ENCODE measurements at places on chromosomes 5 and 9.
A peak's percentile ranks its signal among the peaks of the same experiment; 100 is the strongest.

DNA sequence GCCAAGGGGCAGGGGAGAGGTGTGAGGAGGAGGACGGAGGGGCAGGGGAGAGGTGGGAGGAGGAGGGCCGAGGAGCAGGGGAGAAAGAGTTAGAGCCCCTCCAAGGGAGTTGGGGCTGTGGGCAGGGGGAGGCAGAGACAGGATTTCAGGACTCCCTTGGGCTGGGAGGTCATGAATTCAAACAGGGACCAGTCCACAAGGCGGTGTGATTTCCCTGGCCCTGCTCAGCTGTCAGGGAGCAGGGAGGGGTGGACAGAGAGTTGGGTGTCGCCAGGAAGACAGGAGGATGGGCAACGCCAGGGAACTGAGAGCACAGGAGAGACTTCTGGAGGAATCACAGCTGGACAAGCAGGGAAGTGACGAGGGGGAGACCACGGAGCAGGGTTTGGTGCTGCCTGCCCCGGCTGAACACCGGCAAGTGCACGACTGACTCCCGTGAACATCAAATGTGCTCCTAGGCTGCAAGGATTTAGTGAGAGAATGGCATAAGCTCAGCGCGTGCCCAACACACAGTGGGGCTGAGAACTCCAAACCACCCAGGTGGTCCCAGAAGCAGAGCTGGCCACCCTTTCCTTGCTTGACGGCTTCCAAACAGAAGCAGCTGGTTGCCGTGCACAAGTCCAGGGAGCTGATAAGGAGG lies 17.8 kb upstream of the OLFM1 start:
- DNase-seq, result no peak

- no peak for DNase-seq
Observed at GRCh38 chr9:95155220-95155619, 162.3 kb downstream of the FANCC start.

DNA sequence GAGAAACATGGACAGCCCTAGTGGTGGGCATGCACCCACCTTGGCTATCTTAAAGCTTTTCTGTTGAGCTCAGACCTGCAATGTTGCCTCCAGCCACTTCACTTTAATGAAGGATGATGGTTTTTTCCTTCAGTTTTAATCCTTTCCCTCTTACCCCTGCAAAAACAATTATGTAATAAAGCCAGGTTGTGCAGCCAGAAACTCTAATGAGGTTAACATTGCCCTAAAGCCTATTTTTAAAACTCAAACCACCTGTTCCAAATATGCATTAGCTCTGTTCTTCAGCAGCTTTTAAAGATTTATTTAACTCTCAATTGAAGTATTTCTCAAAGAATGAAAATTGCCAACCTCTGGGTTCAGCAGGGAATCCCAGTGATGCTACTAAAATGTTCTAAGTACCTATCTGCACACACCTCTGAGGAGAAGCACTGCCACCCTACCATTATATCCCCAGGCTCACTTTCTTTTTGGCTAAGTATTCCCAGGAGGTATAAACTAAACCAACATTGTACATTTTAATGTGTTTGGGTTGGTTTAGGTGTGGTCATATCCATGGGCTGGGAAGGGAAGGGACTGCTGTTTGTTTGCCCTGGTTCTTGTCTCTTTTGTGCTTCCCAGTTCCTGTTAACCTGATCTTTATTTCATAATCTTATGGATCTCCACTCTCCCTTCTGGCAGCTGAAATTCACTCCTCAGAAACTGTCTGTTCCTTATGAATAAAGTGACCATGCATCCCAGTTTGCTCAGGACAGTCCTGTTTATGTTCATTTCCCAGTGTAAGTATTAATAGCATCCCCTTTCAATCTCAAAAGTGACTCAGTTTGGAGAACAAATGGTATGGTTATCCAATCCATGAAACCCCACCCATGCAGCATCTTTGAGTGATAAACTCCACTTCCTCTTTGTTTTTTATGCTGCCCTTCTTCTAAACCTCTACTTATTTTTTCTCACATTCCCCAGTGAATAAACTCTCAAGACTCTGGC lies 251.7 kb downstream of the RAB3C start:
- no peak for DNase-seq

- no peak for DNase-seq
Observed at GRCh38 chr9:36325081-36325828, 67.0 kb upstream of the GNE start.

- no peak for DNase-seq
Observed at GRCh38 chr5:111337688-111338087, 113.5 kb downstream of the CAMK4 start.

DNA sequence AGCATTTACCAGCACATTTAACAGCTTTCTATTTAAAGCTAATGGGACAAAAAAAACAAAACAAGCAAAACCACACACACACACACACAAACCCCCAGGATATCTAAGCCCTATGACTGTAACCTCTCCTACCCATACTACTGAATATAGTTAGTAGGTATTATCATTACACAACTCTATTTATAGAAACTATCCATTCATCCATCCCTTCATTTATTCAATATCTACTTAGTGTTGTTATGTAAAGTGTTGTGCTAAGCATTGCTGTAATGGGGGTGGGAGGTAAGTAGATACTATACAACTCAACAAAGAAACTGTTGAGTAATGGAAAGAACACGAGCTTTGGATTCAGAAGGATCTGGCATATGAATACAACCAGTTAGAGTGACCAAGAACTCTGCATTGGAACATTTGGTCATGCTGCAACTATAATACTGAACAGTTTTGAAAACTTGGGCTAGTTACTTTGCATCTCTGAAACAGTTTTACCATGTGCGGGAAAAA lies 82.3 kb upstream of the ZNF608 start:
- DNase-seq, result no peak

DNA sequence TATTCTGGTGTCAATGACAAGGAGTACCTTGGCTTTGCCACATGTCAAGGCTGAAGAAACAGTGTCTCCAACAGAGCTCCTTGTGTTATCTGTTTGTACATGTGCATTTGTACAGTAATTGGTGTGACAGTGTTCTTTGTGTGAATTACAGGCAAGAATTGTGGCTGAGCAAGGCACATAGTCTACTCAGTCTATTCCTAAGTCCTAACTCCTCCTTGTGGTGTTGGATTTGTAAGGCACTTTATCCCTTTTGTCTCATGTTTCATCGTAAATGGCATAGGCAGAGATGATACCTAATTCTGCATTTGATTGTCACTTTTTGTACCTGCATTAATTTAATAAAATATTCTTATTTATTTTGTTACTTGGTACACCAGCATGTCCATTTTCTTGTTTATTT lies 19.8 kb downstream of the CD274 start:
- no peak for DNase-seq

- DNase-seq, result peak; percentile 54
Observed at GRCh38 chr5:42949348-42950115, 90.6 kb downstream of the ANXA2R start.

GRCh38 chr9:126431077-126431742 lies 104.6 kb downstream of the MVB12B start:
- no peak for DNase-seq

DNA sequence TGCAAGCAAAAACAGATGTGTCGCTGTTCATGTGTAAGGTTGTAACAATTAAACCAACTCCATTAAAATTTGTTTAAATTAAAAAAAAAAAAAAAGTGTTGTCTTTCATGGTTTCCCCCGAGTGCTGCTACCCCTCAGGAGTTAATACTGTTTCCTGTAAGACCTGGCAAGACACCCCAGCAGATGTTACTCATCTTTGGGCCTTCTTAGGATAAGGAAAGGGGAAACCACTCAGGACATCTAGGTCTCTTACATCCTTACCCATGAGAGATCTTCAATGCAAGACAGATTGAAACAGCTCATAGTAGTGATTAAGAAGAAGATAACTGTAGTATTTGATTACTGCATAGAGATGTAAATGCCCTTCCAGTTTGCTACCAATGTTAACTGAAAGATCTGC lies 33.5 kb upstream of the F2R start:
- DNase-seq, result no peak

DNA sequence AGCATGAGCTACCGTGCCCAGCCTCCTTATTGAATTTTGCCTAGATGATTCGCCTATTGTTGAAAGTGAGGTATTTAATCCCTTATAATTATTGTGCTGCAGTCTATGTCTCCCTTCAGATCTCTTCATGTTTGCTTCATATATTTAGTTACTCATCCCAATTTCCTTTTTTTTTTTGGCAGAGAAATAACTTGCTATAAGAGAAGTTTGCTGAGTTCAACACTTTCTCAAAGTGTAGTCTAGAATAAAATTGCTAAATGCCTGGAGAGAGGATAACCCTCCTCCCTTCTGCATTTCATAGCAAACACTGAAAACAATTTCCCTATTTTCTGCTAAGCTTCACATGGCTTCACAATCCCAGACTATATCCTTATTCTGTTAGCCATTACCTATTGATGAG lies 136.6 kb upstream of the CD180 start:
- DNase-seq, result no peak

GRCh38 chr9:2208465-2208864 lies 193.3 kb downstream of the SMARCA2 start:
- DNase-seq, result no peak

DNA sequence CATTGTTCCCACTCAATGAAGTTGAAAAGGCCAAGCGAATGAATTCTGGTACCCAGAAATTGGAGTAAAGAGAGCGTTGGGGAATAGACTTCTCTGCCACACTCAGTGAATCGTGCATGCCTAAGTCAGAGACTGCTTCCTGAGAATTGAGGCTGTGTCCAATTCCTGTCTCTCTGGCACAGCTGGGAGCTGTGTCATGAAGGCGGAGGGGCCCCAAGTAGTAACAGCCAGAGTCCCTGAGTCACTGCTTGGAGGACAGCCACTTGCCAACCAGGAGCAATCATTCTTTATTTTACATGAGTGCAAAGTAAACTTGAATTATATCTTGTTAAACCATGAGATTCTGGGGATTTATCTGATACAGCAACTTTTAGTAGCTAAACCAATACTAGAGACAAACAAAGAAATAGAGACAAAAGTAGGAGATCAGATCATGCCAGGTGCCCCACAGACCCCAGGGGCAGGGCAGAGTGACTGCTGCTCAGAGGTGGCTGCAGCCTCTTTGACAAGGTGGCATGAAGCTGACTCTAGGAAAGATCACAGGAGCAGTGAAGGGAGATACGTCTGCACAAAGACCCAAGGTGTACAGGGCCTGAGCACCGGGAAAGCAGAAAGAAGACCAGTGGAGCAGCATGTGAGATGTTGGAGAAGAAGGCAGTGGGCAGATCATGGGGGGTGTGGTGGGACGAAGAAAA lies 246.0 kb downstream of the GADD45G start:
- no peak for DNase-seq

- no peak for DNase-seq
Observed at GRCh38 chr5:160506006-160507004, 84.7 kb downstream of the PTTG1 start.

DNA sequence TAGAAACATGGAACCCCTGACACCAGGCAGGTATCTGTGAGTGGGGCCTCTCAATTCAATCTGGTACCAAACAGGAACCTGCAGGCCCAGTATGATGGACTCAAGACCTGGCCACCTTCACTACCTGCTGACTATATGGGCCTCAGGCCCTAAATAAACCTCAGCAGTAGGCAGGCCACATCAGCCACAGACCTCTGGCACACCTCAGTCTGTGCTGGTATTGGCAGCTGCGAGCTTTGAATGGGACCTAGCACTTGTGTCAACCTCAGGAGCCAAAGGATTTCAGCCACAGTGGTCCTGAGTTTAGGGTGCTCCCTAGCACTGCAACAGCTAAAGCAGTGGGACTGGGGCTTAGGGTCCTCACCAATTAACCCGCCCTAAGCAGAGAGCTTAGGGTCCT lies 325.5 kb downstream of the ZNF608 start:
- no peak for DNase-seq

DNA sequence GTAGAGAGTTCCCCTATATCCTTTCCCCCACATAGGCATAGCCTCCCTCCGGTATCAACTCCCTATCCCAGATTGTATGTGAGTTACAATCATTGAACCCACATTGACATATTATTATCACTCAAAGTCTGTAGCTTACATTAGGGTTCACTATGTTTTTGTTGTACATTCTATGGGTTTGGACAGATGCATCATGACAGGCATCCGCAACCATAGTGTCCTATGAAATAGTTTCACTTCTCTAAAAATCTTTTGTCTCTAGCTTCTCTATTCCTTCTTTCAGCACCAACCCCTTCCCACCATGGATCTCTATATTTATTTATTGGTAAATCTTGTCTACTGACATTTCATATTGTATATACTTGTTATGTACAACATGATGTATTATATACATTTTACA lies 31.6 kb downstream of the TAF11L14 start:
- no peak for DNase-seq

DNA sequence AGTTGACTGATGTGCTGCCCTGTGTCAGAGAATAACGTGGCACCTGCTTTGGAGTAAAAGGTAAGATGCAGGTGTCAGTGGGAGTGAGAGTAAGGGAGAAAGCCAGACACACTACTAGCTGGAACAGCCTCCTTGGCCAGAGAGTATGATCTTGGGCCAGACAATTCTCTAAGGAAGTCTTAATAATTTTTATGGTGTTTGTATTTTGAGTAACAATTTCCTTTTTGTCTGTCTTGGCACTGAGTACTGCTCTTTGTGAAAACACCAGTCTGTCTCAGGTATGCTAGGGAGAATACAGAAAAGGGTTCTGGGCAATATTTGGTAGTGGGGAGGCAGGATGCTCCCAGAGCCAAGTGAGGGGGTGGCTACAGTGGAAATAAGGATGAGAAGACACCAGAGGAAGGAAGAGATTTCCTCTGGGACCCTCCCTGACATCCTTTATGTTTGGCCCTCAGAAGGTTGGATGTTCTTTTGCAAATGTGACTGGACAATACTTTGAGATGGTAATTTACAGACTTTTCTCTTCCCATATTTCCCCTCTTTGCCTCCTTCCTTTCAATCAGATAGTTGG lies 20.6 kb upstream of the PRDM6 start:
- DNase-seq, result no peak

DNA sequence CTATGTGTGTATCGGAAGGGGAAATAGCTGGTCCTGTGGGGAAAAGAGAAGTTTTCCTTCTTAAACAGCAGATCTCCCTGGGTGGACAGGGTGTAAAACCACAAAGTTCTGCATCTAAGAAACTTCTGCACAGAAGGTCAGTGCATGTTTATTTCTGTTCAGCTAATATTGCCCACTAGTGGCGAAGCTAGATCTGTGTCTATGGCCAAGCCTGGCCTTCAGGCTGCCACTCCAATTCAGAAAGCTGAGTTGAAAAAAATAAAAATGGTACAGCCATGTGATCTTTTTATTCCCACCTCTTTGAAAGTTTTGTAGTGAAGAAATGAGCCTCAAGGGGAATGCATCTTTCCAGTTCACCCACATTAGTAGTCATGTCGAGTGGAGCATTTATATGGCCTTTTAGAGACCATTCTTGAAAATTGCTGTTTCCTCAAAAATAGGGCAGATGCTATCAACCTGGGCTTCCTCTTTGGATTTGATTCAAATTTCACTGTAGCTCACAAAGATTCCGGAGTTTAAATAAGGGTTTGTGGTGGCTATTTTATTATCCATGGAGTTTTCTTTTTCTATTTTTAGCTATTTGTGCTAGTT lies 488.0 kb downstream of the PRELID2 start:
- DNase-seq, result peak; percentile 68

- DNase-seq, result no peak
Observed at GRCh38 chr5:78288246-78288645, 6.3 kb downstream of the AP3B1 start.

- peak; percentile 71 for DNase-seq
Observed at GRCh38 chr5:177545487-177546257, 8.7 kb downstream of the FAM193B start.

GRCh38 chr5:179880066-179880650 lies 21.5 kb upstream of the MRNIP start:
- DNase-seq, result no peak

- DNase-seq, result no peak
Observed at GRCh38 chr9:125972012-125972729, 225.0 kb downstream of the PBX3 start.

GRCh38 chr5:137254119-137255090 lies 244.7 kb downstream of the SPOCK1 start:
- DNase-seq, result no peak

Data from renal cortical epithelial cell (primary cell).